Tongue (tissue), 3 donors: ENCODE measurements at places on chromosomes 3 and 15.
A peak's percentile ranks its signal among the peaks of the same experiment; 100 is the strongest.

- no peak for DNase-seq
These were observed 155.9 kb upstream of the BHLHE40 start for GRCh38 chr3:4823385-4823784.

- no peak for DNase-seq
These were observed 101.4 kb downstream of the LMLN start for GRCh38 chr3:198061119-198062067.

GRCh38 chr3:42061713-42062380, 29.3 kb upstream of the TRAK1 start:
- peak; percentile 98 for DNase-seq

GRCh38 chr3:20769430-20769829, 583.4 kb upstream of the SGO1 start:
- DNase-seq, result no peak

DNA sequence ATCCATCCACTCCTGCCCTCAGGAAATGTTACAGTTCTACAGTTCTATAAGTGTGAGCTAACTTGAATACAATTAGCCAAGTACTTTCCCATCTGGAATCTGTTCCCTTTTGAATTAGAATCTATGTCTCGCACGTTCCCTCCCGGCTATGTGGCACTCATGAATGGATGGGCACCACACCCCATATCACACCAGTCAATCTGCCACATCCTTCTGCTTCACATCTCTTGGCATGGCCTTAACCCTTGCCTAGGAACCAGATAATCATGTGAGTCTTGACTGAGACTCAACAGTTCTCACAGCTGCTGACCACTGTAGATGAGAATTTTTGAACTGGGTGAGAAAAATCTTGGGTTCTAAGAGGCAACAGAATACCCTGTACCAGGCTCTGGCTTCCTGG, 180.2 kb downstream of the TNIK start:
- no peak for DNase-seq

DNA sequence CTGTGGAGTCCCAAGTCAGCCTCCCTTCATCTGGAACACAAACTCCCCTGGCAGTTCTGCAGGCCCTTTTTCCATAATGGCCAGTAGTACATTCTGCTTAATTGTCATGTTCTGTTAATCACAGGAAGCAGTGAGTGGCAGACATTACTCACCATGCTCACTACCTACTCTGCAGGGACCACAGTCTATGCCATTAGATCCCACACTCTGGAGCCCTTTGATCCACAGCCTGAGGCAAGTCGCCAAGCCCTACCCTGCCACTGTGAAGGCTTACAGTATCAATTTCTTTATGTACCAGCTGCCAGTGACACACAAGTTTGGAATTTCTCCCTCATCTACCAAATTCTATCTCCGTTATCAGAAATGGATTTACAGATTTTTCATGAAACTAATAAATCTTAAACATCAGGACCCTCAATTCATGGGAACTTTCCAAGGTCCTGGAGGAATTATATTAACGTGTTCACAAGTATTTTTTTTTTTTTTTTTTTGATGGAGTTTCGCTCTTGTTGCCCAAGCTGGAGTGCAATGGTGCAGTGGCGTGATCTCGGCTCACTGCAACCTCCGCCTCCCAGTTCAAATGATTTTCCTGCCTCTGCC, 20.6 kb upstream of the WWTR1 start:
- DNase-seq, result peak; percentile 64

DNA sequence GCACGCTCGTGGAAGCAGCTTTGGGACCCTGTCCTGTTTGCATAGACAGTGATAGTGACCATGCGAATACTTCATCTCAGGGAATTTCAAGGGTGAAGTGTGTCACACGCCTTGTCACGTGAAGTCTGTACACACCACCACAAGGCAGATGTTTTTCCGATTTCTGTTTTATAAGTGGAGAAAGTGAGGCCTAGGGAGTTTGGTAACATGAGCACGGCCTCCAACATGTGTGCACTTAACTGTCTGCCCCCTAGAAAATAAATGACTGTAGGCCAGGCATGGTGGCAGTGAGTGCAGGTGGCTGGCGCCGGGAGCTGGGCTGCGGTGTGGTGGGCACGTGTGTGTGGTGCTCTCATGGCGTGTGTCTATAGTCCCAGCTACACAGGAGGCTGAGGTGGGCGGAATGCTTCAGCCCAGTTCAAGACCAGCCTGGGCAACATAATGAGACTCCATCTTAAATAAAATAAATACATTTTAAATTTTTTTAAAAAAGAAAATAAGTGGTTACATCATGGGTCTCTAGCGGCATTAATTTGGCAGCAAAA, 42.0 kb downstream of the WHAMM start:
- DNase-seq, result no peak

- DNase-seq, result peak; percentile 54
These were observed 854 bp upstream of the COL8A1 start for GRCh38 chr3:99637368-99638111.

DNA sequence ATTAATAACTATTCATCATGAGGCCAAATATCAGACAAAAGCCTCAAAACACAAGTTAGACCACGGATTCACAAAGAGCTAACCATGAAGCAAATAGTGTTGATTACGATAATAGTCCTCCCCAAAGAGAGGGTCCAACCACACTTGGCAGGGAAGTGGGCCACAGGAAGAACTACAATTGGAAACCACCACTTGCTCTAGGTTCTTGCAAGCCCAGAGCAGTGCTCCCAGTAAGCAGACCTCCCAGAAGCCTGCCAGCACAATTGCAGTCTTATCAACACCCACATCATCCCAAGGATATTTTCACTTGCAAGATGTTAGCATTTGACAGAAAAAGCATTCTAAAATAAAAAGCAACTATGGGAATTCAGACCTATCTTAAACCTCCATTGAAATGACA, 11.3 kb downstream of the SETD2 start:
- DNase-seq, result no peak

DNA sequence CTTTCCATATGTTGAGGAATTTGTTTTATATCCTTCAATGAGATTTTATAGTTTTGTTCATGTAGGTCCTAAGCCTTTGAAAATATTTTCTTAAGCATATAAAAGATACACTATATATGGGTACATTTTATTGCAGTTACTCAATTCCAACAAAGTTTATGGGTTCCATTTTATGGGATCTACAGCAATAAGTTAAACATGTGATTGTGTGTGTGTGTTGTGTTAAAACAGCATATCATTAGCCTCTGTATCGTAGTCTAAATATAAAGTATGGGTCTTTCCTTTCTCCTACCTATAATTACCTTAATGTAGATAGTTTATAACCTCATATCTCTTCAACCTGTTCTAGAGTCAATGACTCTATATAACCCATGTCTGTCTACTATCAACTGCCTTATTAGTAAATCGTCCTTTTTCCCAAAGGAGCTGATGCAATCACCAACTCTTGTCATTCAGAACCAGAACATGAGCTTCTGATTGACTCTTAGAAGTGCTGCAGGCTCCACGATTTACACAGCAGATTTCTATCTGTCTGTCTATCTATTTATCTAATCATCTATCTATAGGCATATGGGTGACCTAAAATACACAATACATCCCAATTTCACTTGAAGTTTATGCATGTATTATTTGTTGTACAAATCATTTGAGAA, 512.6 kb upstream of the CBLB start:
- DNase-seq, result no peak

GRCh38 chr3:51035630-51036029, 349.5 kb upstream of the MANF start:
- DNase-seq, result no peak

GRCh38 chr15:83694015-83694414, 40.1 kb downstream of the ADAMTSL3 start:
- DNase-seq, result peak; percentile 8

- DNase-seq, result no peak
These were observed 95.1 kb downstream of the FOXP1 start for GRCh38 chr3:71488391-71488809.

DNA sequence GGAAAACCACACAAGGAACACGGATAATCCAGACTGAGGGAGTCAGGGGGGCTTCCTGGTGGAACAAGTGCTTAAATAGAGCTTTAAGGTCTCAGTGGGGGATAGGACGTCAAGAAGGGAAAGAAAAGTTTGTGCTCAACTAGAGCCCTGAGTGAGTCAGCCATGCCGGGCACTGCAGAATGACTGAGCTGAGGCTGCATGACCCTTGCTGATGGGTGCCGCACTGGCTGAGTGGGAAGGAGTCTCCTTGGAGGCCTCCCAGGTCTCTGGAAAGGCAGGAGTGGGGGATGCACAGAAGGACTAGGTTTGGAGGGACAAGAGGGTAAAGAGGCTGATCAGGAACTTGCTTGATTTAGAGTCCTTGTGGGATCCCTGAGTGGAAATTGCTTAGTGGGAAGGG, 150.3 kb downstream of the RPLP1 start:
- DNase-seq, result no peak

DNA sequence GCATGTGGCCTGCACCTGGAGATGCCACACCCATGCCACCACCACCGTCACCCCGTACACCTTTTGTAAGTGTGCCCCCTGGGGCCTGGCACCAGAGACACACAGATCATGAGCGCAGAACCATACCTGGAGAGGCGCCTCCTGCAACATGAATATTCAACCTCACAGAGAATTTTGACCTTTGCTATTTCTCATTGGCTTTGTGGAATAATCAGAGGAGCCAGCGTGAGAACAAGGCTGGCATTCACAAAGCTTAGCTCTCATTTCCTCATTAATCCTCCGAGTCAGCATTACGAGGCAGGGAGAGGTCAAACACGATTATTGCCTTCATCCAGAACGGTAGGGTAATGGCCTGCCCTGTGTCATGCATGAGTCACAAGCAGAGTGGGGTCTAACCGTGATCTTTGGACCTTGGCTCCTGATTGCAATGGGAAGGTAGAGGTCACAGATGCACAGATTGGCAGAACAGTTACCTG, 73.0 kb upstream of the POMGNT2 start:
- DNase-seq, result no peak

DNA sequence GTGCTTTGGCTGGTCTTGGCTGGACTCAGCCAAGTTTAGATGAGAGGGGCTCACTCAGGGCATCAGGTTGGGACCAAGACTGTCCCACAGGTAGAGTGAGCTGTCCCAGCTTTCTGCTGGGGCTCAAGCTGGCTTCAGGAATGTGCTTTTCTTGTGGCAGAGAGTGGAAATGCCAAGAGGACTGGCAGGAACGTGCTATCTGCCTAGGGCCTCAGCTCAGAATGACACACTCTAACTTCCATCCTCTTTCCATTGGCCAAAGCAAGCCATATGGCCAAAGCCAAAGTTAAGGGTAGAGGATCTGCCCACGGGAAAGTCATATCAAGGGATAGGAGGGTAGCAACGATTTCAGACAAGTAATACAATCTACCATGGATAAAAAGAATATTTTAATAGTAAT, 178.8 kb downstream of the ABHD5 start:
- no peak for DNase-seq

DNA sequence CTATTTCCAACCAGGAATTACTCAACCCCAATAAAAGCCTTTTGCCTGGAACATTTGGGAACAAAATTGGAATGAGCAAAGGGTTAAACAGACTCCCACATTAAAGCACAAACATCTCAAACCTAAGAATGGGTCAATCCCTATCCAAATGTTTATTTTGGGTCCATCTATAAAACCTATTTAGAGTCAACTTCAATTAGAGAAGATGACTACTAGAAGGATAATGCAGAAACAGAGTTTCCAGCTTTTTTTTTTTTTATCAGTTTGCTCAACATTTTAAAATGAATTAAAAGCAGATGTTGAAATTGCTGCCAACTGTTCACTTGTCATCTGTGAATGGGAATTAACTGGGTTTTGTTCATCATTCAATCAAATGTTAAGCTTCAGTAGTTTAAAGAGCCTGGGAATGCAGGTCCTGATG, 4.1 kb upstream of the TBC1D23 start:
- DNase-seq, result peak; percentile 38

- DNase-seq, result no peak
These were observed 101.5 kb upstream of the SLC6A6 start for GRCh38 chr3:14300721-14301399.

DNA sequence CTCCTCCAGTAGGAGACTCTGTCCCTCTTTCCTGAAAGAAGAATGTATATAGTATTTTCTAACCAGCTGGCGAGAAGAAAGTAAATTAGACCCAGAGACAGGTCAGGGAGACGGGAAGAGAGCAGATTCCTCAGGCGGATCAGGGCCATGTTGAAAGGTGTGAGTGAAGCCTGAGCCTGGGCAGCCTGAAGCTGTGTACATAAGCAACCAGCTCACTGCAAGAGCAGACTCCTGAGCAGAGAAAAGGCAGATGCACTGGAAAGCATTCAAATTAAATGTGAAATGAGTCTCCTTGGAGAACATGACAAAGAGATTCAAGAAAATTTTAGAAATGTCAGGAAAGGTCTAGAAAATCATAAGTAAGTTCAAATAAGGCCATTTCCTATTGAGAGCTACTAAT, 165.8 kb downstream of the GOLIM4 start:
- peak; percentile 33 for DNase-seq

GRCh38 chr3:176174060-176174459, 1023.2 kb downstream of the TBL1XR1 start:
- no peak for DNase-seq

- DNase-seq, result peak; percentile 49
These were observed 1.7 kb downstream of the CMTM8 start for GRCh38 chr3:32240159-32240545.

DNA sequence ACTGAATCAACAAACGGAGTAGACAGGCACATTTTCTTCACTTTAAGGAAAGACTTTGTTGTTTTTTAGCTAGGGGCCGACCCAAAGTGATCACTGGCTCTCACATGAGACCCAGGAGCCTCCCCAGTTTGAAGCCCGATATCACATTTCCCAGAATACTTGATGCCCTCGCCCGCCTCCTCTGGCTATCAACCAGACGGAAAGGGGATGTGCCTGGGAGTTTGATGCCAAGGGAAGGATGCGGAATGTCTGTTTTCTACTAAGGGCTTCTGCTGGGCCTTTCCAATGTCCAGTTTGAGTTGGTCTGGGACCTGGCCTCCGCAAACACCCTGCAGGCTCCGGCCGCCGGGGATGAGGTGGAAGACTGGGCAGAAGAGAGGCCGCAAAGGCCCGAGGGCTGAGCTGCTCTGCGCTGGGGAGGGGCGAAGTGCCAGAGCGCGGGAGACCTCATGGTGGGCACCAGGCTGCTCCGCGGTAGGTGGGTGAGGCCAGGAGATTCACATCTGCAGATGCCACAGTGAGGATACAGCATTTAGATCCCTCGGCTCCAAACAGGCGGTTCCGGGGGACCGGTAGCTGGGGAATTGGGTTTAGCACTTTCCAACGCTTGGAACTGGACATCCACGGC, 491 bp upstream of the ZNF774 start:
- DNase-seq, result no peak

DNA sequence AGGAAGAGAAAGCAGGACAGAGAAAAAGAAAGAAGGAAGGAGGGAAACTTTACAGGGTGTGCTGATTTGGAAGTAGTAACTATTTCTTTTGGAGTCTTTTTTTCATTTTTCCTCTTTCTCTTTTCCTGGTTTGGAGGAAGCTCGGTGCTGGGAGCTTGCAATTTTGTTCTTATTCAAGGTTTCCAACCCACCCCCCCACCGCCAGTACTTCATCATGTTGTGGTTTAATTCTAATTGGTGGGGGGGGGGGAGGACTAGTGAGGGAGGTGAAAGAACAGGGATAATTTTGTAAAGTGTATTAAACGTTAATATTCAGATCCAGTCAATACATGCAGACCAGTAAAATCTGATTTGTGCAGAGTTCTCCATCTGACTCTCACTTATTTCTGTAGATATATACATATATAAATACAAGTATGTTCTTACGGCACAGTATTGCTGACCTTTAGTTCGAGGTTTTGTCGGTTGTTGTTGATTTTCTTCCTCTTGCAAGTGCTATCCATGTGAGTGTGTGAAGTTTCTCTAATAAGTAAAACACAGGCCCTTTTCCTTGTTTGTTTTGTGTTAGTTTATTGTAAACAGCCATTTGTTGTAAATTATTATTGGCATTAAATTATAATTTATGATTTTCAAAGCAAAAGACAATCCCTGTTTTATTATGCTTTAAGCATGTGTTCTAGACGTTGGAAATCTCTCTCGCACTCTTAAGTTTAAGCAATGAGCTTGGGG, 9.3 kb downstream of the NR2F2 start:
- DNase-seq, result no peak
